ENCODE measurements at places on chromosomes 7 and 10.
A peak's percentile ranks its signal among the peaks of the same experiment; 100 is the strongest.

DNA sequence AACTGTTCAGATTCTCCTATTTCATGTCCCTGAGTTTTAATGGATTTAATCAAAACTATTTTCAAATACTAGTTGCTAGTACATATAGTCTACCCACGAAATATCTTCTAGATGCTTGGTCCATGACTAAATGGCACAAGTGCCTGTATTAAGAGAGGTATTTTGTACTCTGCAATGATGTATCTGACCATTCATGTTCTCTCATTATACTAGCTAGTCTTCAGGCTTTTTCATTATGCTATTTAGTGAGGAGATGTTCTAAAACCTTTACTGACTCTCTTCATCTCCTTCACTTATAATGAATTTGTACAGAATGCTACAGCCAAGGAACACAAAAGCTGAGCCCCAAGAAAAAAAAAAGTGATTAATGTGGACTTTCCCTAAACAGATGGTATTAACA, 222.5 kb downstream of the AHR start:
- no peak for DNase-seq

GRCh38 chr7:636396-636795, 90.1 kb upstream of the DNAAF5 start:
- DNase-seq, result no peak

GRCh38 chr10:50619882-50620281, 3.9 kb downstream of the SGMS1 start:
- DNase-seq, result no peak

DNA sequence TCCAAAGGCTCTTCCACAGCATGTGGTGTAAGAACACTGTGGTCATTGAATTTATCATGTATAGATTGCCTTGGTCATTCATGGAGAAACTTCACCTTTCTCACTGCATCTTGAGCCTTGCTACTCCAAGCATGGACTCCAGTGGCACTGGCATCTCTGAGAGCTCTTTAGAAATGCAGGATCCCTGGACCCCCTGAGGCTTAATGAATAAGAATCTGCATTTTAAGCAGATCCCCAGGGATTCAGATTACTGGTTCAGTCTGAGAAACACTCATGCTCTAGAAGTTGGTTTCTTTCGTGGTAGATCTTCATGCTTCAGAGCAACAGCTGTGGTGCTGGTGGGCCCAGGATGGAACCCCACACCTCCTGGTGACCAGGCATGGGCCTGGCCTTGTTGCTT, 63.2 kb downstream of the CFAP58 start:
- no peak for DNase-seq

DNA sequence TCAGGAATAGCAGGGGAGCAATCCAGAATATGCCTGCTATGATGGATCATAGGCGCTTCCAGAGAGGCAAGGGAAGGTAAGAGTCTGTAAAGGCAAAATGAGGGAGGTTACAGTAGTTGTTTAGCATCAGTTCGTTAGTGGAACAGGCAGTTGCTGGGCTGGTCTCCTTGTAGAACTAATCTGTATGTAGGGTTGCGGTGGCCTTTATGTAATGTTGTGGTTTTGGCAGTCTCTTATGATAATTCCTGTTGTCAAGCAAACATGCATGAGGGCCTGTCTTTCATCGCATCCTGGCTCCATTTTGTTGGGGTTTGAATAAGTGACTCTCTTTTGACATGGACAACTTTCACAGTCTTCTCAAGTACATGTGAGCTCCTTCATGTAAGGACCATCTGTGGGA, 427.8 kb upstream of the LRGUK start:
- no peak for DNase-seq

DNA sequence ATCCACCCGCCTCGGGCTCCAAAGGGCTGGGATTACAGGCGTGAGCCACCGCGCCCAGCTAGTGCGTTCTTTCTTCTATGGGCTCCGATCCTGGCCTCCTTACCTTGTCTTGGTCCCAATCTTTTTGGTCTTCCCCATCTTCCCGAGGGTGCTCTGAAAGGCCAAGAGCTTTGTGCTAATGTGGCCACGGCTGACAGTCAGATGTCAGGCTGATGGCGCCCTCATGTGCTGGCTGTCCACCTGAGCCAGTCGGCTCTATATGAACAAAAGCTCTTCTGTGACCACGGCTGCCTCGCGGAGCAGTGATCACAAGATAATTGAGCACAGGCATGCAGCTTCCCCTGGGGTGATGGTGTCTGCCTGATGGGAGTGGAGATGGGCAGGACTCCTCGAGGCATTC, 11.0 kb upstream of the AHCYL2 start:
- no peak for DNase-seq

DNA sequence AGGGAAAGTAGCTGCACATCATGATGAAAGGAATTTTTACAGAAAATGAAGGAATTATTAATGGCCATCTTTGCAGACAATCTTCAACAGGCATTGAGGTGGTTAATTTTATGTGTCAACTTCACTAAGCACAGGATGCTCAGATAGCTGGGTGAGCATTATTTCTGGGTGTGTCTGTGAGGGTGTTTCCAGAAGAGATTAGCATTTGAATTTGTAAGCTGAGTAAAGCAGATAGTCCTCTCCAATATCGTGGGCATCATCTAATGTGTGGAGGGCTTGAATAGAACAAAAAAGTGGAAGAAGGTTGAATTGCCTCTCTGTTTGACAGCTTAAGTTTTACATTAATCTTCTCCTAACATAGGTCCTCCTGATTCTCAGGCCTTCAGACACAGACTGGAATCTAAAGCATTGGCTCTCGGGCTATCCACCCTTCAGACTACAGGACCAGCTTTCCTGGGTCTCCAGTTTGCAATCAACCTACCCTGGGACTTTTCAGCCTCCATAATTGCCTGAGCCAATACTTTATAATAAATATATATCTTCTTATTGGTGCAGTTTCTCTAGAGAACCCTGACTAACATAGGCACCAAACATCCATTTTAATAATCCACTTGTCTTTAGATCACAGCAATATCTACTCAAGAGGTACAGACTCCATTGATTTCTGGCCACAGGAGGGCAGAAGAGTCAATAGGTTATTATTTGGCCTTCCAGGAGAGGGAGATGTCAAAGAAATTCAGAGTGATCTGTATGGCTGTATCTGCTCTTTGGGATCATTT, 10.5 kb upstream of the CRPPA start:
- DNase-seq, result no peak

- no peak for DNase-seq
Observed at GRCh38 chr10:23370106-23370505, 25.5 kb upstream of the C10orf67 start.

- no peak for DNase-seq
Observed at GRCh38 chr10:91163869-91164474, 56.5 kb upstream of the PCGF5 start.

GRCh38 chr10:17891435-17891834, 60.3 kb upstream of the SLC39A12 start:
- DNase-seq, result no peak

DNA sequence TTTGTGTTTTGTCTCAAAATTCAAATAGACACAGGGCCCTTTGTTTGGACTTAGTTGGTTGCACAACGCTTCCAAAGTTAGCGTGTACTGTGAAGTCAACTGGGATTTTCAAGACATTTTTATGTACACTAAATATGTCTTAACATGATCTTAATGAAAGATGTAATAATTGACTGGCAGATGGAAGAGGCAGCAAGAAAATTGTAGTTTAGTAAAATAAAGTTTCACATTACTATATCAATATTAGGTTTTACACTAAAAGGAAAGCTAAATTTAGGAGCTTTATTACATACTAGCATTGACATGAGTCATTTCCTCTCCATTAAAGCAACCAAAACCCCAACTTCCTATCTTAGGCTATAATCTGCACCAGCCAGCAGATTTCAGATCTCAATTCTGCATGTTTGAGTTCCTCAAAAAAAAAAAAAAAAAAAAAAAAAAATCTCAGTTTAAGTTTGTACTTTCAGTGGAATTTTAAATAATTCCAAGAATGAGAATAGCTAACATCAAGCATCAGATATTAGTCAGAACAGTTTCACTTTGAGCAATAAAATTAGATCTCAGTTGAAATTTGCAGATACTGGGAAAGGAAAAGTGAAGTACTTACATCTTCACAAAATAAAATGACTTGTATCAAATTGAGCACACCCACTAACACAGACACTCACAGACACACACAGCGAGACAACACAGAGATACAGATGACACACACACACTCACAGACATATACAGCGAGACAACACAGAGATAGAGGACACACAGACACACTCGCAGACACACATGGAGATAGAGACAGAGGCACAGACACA, 346.6 kb upstream of the KLF6 start:
- DNase-seq, result peak; percentile 89

GRCh38 chr7:151205730-151206129, 4.6 kb downstream of the H2BK1 start:
- DNase-seq, result no peak

DNA sequence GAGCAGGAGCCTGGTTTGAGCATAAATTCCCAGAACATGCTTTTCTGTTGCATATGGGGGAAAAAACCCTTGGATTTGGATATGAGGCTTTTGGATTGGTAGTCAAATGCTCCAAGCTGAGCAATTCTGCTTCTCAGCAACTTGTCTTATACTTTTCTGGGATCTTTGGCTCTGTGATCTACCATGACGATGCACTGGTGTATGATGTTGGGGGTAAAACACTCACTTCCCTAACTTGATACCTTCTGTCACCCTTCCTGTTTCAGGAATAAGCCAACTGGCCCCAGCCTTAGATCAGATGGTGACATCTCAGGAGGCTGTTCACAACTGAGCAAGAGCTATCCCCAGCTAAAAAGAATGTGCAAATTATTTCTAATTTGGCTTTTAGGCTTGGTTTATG, 13.1 kb upstream of the CPA4 start:
- DNase-seq, result no peak

GRCh38 chr10:51716981-51717380, 17.6 kb upstream of the CSTF2T start:
- no peak for DNase-seq

- DNase-seq, result no peak
Observed at GRCh38 chr7:66952343-66953043, 31.5 kb downstream of the TMEM248 start.

DNA sequence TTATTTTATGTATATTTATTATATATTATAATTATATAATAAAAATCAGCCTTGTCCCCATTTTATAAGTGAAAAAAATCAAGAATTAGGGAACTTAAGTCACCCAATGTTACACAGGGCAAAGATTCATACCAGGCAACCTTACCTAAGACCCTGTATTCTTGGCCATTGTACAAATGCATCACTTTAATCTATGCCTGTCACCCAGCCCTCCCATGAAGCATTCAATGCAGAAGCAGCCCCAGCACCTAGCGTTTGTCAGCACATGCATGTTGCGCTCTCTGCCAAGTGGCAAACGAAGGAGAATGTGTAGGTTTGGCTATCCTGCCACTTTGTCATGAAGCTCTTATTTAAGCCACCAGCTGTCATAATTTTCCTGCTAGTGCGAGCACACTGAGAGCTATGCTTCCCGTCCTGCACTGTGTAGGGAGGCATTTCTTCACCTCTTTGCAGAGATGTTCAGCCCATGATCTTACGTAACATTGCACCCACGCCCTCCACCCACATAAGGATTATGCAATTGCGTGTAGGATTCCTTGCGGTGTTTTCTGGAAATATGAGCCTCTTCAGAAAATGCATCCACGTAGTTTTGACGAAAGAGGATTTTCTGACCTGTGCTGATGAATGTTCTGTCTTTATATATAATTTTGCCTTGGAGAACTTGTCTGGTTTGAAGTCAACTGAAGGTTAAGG, 7.7 kb upstream of the COBL start:
- no peak for DNase-seq

DNA sequence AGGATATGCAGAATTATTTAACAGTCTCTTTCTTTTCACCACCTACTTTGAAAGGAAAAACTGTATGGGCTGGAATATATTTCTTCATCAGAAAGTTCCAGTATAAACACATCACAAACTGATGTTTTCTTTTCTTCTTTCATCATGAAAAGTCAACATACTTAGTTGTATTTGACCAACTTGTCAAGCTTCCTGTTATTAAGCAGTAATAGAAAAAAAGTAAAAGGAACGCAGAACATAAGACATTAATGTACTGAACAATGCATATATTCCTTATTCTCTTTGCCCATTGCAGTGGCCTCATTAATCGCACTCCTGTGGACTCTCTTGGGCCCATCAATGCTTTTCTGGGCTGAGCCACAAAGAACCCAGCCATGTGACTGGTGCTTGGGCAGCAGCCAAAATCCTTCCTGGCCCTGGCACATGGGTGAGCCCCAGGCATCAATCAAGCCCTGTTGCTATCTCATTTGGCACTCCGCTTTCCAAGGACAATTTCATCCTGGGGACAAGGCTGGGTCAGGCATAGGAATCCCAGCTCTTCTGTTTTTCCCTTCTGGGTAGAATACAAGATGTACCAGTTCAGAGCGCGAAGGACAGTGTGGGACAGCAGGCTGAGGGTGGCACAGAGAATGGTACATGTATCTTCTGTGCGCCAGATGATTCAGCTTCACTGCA, 42.3 kb downstream of the RHOBTB1 start:
- no peak for DNase-seq

GRCh38 chr7:136030867-136031318, 53.7 kb upstream of the MTPN start:
- no peak for DNase-seq

GRCh38 chr10:48285710-48286109, 11.2 kb upstream of the FRMPD2 start:
- DNase-seq, result no peak

DNA sequence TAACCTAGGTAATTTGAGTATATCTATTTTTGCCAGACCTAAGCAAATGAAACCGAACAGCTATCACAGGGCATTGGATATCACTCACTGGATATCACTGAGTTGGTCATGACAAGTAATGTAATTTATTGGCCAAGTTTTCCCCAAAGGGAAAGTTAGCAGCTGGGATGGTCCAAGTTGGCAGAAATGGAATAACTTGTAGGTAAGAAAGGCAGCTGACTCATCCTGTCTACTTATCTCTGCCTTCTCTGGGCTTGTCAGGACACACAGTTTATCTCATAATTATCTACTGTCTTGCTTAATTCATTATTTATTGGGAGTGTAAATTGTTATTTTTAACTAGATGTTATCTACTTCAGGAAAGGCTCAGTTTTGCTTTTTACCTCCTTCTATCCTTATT, 502.0 kb upstream of the DPP6 start:
- DNase-seq, result no peak

- DNase-seq, result peak; percentile 50
Observed at GRCh38 chr10:36181426-36182178, 539.5 kb upstream of the FZD8 start.

- DNase-seq, result no peak
Observed at GRCh38 chr7:101058355-101058754, 26.9 kb upstream of the TRIM56 start.
